ENCODE measurements at places on chromosomes 1 and 21.

DNA sequence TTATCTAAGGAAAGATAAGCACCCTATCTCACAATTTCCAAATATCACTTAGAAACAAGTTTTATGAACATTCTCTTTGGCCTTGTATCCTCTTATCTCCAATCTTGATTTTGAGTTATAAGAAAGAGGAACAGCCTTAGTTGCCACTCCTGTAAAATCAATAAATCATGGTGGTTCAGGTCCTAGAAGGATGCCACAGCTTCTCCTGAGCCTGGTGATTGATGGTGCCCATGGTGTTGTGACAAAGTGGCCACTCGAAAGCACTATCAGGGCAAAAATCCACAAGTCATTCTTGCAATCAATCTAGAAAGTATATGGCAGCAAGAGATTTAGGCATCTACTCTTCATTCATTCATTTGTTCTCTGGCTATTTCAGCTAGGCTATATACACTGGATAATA is 27.8 kb downstream of the GBP6 start:
- DNase-seq, result no peak

GRCh38 chr1:161946071-161946987 is 77.3 kb downstream of the OLFML2B start:
- no peak for DNase-seq

- no peak for DNase-seq
Observed at GRCh38 chr1:32954168-32954567, 10.4 kb downstream of the RNF19B start.

GRCh38 chr1:172019976-172020375 is 178.7 kb downstream of the DNM3 start:
- no peak for DNase-seq

DNA sequence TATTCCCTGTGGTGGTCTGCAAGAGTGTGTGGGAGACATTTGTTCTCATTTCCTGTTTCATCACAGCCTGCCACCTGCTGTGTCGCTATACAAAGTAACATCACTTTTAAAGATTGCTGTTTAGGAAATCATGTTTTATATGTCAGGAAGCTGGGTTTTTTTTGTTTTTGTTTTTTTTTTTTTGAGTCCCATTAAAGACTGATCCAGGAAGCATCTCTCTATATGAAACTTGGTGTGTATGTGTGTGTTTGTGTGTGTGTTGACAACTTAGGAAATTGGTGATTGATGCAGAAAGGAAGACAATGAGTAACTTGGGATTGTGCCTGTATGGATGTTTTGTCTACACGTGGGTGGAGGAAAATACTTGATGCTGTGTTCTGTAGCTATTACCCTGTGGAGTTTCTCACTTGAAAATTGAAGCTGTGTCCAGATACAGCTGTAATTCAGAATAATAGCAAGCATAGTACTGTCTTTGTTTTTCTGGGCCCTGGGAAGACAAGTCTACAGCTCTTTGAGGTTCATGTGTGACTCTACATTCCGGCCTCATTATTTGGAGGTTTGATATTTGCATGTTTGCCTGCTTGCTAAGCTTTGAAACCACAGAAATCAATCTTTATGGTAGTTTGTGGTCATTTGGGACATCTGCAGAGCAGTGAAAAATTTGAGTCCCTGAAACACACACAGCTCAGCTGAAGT is 47.9 kb downstream of the LAMC1 start:
- no peak for DNase-seq

- no peak for DNase-seq
Observed at GRCh38 chr1:85427331-85427730, 37.6 kb downstream of the DDAH1 start.

- DNase-seq, result no peak
Observed at GRCh38 chr1:103937763-103938357, 188.2 kb downstream of the AMY1C start.
